ENCODE measurements at places on chromosomes 7 and 10.

- DNase-seq: no peak
These were observed 216.8 kb downstream of the BAMBI start for GRCh38 chr10:28894146-28894545.

- DNase-seq: no peak
These were observed 19.6 kb upstream of the TLX1 start for GRCh38 chr10:101111547-101111946.

DNA sequence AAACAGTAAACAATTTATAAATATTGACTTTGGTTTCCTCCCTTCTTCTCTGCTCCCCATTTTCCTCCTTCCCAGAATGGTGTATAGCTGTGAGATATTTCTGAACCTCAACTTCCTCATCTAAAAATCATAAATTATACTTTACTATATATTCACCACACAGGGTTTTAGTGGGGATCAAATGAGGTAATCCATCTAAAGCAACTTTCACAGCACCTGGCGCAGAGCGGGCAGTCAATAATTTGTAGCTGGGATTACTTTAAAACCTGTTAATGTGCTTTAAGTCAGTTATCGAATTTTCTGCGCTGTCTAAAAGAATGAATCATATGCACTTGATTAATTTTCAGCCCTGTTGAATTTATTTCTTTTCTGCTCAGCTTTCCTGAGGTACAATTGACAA is 172.7 kb downstream of the PTEN start:
- DNase-seq: no peak

- no peak for DNase-seq
These were observed 204.8 kb downstream of the BMPER start for GRCh38 chr7:34109936-34110780.

All from effector CD4-positive, alpha-beta T cell (primary cell).